Activated T-helper 1 cell treated with anti-CD3 and anti-CD28 coated beads, Interleukin-12 subunit alpha, Interleukin-12 subunit beta, Interleukin-2, Interleukin-4 antibody, amounts not matched to agents 30 ng/mL and 10 ng/mL and 1 ng/mL, durations not matched to agents 14 hours and 24 hours and 36 hours (primary cell): ENCODE measurements at places on chromosomes 4 and X. TPM values are rescaled to one million over a fixed set of nuclear protein-coding genes. Genes with fewer than 3 reads are reported as not detected.

DNA sequence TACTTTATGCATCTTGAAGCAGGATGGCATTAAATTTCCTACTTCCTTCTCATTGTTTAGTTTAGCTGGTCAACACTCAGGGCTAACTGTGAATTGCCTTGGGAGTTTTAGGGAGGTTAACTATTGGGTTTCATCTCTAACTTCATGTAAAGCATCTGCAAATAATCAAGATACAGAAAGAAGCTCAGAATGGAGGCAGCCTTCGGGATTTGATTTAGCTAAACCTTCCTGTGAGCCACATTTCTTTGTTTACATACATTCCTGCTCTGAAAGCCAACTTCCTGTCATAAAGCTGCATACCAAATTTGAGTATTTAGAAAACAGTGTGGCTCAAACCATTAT lies 131.7 kb upstream of the PCDH18 start:
- no peaks in the 10 kb centered on the region for H3K4me1 ChIP-seq
- H3K4me3 ChIP-seq, result no peak overlapping the region
- H3K27ac ChIP-seq, result no peak overlapping the region
- no peak for DNase-seq
- H3K36me3 ChIP-seq, result no peaks in the 10 kb centered on the region

DNA sequence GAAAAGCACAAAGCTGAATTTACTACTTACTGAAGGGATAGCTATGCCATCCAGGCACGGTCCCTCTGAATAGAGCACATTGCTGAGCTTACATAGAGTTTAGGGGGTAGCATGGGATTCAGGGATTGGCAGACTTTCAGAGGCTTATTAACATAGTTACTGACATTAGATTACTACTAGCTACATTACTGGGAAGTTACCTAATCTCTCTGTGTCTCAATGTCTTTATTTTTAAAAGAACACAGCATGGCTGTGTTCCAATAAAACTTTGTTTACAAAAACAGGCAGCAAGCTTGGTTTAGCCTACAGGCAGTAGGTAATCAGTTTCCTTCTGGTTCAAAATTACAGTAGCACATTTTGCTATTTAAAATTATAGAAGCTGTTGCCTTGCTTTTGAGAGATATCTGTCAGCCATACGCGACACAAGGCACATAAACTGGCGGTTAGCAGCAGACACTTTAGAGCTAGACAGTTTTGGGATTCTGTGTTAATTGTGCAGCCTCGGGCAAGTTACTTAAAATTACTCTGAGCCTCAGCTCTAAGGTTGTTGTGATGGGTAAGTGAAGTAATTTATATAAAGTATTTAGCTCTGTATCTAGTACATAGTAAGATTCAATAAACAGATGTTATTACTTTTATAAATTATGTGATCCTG lies 6.9 kb downstream of the KLHL8 start:
- peaks cover 12% of the 10 kb centered on the region for H3K4me1 ChIP-seq
- H3K4me3 ChIP-seq, result no peak overlapping the region
- H3K27ac ChIP-seq, result no peak overlapping the region
- no peaks in the 10 kb centered on the region for H3K36me3 ChIP-seq
- no peak for DNase-seq
- H3K27me3 ChIP-seq, result no peaks in the 10 kb centered on the region

DNA sequence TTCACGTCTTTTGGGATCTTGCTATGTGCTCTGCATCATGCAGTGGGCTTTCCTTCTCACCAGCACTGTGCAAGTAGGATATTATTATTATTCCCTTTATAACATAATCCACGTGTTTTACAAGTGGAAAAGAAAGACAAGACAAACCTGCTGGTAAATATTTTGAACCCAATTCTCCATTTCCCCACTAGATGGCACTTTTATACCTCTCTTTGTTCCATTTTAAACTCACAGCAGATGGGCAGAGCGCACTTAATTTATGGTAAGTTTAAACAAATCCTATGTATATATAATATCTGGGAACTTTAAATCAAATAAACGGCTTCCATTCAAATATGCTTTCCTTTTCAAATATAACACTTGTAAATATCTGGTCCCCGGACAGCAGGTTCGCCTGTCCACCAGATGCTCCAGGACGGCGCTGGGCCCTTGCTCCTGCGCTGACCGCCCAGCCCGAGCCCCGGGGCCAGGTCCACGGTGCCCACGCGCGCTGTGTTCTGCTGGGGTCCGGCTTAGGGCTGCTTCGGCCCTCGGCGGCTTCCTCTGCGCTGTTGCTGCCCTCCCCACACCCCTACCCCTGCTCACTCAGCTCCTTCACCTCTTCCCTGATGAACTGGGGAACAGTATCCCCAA lies 31.1 kb downstream of the F11 start:
- peaks cover 10% of the 10 kb centered on the region for H3K27me3 ChIP-seq
- no peaks in the 10 kb centered on the region for H3K4me1 ChIP-seq
- H3K27ac ChIP-seq, result no peak overlapping the region
- no peak for DNase-seq

GRCh38 chr4:141898346-141898745 lies 262.0 kb downstream of the IL15 start:
- no peaks in the 10 kb centered on the region for H3K4me1 ChIP-seq
- no peaks in the 10 kb centered on the region for H3K27me3 ChIP-seq
- DNase-seq, result no peak
- H3K27ac ChIP-seq, result no peak overlapping the region

MAGEA9B gene
- total RNA-seq, result not detected in 2 replicates

DNASE1L1 gene
- total RNA-seq, result 12.4 and 14.5 TPM in 2 replicates
